Mesothelial cell of epicardium (in vitro differentiated cells): ENCODE measurements at places on chromosomes 13 and 19.

- no peak for DNase-seq
Measured at GRCh38 chr19:9735986-9736385, 32.6 kb downstream of the ZNF846 start.

- no peak for DNase-seq
Measured at GRCh38 chr13:65844266-65844841, 1385.8 kb downstream of the PCDH9 start.

GRCh38 chr13:42971691-42972347 is 20.2 kb downstream of the EPSTI1 start:
- no peak for DNase-seq

GRCh38 chr19:46195104-46195503 is 34.4 kb upstream of the IGFL1 start:
- DNase-seq: no peak

- DNase-seq: no peak
Measured at GRCh38 chr19:31772915-31773314, 423.7 kb upstream of the TSHZ3 start.

DNA sequence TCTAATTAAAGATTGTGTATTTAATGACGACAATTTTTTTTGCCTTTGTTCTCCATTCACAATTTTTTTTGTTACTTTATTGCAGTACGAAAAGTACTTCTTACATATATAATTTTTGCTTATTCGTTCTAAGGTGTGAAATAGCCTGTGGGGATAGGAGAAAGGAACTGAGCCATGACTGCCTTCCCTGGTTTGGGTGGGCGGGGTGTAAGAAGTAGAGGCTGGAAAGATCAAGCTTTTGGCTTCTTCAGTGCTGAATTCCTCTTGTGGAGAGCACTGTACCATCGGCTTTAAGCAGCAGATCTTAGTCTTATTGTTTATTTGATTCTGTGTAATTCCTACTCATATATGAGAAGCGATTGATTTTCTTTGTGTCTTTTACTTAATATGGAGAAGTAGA is 115.8 kb downstream of the NBEA start:
- no peak for DNase-seq

- DNase-seq: peak; percentile 73
Measured at GRCh38 chr19:12994701-12995595, at the start of gene NFIX. Gene NFIX (plus strand): TSS chr19:12995475. CDS start chr19:12995838, 363 bp downstream.

- no peak for DNase-seq
Measured at GRCh38 chr19:17394891-17395415, 957 bp upstream of the CCDC194 start.

DNA sequence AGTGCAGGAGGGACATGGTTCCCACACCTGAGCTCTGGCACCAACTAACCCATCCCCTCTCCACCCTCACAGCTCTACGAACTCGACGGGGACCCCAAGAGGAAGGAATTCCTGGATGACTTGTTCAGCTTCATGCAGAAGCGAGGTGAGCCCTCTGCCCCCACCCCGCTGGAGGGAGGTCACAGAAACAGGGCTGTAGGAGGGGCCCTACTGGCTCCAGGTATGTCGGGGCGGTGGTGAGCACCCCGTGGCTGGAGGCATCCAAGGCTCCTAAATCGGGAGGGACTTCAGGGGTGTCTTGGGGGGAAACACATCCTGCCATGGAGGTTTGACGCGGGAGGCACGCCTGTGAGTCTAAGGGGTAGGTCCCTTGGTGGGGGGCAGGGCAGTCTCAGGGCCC is 24.1 kb upstream of the WDR18 start:
- DNase-seq: no peak

DNA sequence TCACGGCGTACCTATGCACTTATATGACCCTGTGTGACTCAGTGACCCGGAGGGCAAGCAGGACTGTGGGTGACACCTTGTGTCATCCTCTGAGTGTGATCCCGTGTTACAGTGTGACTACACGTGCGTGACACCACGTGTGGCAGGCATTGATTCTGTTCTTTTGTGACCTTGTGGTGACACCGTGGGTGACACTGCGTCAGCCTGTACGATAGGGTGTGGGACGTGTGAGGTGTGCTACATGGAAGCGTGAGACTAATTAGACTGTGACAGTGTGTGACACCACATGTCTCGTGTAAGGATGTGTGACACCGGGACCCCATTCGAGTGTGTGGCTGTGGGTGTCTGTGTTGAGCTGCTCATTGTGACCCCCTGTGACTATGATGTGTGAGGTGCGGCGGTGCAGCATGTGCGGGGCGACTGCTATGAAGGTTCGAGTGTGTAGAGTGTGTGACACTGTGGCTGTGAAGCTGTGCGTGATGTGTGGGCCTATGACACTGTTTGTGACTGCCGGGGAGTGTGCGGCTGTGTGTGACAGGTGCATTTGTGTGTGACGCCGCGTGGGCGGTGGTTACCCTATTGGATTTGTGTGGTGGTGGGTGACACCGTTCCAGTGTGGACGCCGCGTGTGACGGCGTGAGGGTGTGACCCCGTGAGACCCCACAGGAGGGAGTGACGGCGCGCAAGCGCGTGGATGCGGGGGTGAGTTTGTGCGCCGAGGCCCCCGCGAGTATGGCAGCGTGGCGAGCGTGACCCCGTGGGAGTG is 399 bp upstream of the SPTBN4 start:
- DNase-seq: no peak

- DNase-seq: no peak
Measured at GRCh38 chr19:19626516-19627472, 1.2 kb downstream of the LPAR2 start.

- no peak for DNase-seq
Measured at GRCh38 chr19:22619371-22619770, 14.8 kb upstream of the ZNF492 start.

- DNase-seq: no peak
Measured at GRCh38 chr13:113357529-113357928, 6.4 kb downstream of the GRTP1 start.

- no peak for DNase-seq
Measured at GRCh38 chr13:23175920-23176319, 4.9 kb upstream of the SGCG start.

GRCh38 chr19:7902796-7903243 is 857 bp upstream of the MAP2K7 start:
- DNase-seq: no peak

GRCh38 chr13:76542176-76542575 is 344.0 kb downstream of the KCTD12 start:
- DNase-seq: no peak

DNA sequence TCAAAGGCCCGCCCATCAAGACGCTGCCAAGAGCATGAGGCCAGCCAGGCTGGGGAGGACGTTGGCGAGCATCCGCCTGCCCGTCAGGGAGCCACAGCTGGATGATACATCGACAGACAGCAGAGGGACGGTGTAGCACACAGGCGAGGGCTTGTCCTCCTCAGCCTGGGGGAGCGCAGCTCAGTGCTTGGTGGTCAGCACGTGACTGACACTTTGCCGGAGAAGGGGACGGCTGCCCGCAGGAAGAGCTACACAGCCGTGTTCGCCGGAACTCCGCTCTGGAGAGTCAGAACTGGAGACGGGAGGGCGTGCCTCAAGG is 34.1 kb downstream of the CSNK1G2 start:
- no peak for DNase-seq

GRCh38 chr13:73556128-73556527 is 497.3 kb downstream of the KLF5 start:
- no peak for DNase-seq

DNA sequence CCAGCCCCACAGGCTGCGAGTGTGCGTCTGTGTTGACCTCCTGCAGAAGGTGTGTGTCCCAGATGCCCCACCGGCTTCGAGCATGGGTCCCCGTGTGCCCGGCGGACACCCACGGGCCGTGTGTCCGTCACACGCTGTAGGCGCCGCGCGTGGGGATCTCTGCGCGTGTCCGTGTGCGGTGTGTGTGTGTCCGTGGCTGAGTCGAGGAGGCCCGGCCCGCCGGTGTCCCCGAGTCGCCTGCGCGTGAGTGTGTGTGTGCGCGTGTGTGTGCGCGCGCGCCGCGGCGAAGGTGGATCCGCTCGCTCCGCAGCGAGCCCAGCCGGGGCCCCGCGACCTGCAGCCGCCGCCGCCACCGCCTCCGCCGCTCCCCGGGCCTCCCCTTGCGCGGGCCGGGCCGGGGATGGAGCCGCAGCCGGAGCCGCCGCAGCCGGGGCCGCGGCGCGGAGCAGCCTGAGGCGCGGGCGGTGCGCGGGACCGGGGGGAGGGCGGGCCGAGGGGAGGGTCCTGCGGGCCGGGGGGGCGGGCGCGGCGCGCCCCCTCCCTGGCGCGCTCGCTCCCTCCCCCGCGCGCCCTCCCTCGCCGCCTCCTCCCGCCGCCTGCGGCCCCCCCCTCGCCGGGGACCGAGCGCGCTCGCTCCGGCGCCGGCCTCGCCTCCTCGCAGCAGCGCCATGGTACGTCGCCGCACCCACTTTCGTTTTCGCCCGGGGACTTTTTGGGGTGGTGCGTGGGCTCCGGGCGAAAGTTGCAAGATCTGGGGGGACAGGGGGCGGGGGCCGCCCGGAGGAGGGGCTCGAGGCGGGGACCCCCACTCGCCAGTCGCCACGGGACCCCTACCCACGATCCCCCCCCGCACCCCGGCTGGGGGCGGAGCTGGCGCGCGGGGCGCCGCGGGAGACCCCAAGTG is 7.1 kb upstream of the NFIC start:
- no peak for DNase-seq

- no peak for DNase-seq
Measured at GRCh38 chr13:22735011-22735995, 445.5 kb upstream of the SGCG start.

DNA sequence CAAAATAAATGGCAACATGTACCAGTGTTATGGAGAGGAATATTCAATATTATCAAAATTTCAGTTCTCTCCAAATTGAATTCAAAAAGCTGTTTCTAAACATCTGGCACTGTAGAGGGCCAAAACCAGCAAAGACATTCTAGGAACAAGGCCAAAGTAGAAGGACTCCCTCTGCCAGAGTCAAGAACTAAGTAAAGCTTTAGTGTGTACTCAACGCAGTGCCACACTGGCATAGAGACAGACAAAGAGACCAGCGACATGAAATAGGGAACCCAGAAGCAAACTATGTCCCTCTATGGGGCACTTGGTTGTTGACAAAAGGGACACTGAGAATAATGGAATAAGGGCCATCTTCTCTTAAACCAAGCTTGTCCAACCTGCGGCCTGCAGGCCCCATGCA is 15.6 kb downstream of the SCGB2B2 start:
- no peak for DNase-seq

GRCh38 chr19:54434873-54435214 is 14.2 kb upstream of the LENG8 start:
- DNase-seq: no peak

- no peak for DNase-seq
Measured at GRCh38 chr13:110465696-110466095, 95.8 kb downstream of the RAB20 start.

- DNase-seq: peak; percentile 80
Measured at GRCh38 chr19:4534836-4535658, at the start of gene PLIN5. Gene PLIN5 (minus strand): TSS chr19:4535224. CDS start chr19:4534074, 1,150 bp downstream.

DNA sequence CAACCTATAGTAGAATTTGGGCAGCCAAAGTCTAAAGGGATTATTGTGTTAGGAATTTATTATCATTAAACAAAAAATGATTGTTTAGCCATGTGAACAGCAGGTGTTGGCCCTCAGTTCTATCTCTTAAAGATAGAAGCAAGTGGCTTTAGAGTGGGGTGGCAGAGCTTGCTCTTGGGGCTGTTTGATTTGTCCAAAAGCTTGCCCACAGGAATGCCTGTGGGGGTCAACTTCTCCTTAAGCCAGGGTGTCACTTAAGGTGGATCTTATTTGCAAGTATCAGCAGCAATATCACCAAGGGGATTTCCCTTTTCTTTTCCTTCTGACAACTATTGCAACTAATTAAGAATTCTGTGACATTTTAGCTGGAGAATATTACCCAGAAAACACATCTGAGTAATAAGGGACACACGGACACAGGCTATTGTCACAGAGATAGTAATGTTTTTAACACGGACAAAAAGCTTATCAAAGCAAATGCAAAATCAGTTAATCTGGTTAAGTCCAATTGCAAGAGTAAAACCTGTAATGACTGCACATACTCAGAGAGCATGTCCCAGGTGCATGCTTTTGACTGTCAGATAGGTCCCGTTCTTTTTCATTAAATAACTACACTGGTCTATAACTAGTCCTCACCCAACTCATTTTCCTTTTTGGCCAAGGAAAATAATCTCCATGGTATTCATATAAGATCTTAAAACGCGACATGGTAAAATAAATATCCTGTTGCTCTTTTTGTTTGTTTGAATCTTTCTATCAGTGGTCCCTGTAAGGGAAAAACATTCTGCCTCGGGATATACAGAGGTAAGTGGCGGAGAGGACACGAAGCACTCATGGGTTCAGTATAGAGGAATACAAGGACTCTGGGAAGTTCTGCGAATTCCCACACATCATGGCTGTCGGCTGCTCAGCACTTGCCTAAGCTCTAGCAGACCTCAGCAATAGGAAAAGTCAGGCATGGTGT is 172.1 kb upstream of the RFC3 start:
- DNase-seq: no peak

DNA sequence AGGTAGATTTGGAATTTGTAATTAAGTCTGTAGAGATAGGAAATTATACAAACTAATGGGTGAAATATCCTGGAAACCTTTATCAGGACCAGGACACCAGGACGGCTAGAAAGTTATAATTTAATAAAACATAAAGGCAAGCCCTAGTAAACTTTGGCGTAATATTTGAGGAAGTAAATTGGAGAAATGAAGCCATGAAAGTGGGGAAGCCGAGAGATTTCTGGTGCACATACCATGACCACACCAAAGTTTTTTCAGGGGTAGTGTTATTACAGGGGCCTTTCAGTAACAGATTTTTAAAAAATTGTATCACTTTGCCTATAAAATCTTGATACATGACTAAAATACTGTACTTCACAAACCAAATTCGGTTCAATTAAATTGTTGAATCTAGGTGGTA is 54.7 kb upstream of the URAD start:
- no peak for DNase-seq

- DNase-seq: no peak
Measured at GRCh38 chr19:44869733-44870470, 21.2 kb upstream of the TOMM40 start.

GRCh38 chr13:100815476-100816046 is 141.0 kb upstream of the TMTC4 start:
- DNase-seq: no peak

DNA sequence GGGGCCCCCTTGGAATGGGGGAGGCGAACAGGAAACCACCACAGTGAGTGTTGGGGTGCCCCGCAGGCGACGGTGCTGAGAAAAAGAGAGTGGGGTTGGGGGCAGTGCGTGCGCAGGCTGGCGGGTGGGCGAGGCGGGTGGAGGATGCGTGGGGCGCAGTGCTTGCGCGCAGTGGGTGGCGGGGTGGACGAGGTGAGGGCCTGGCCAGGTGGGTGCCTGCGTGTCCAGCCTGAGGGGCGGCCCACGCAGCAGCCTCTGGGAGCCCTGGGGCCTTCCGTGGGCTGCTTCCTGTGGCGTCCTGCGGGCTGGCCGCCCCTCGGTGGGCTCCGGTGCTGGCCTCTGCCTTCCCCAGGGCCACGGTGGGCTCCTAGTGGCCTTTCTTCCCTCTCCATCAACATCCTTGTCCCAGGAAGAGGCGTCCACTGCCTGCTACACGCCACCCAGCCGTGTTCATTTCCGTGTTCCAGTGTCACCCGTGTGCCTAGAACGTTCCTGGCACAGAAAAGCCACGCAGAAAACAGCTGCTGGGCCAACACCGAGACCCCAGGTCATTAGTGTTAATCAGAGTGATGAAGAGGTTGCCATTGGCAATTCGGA is 7.1 kb downstream of the ATP11A start:
- no peak for DNase-seq
